ACHN (cell line): ENCODE measurements at places on chromosomes 5 and 9.
A peak's percentile ranks its signal among the peaks of the same experiment; 100 is the strongest.

- DNase-seq, result peak; percentile 78
Observed at GRCh38 chr5:149959406-149960236, 937 bp upstream of the SLC26A2 start.

DNA sequence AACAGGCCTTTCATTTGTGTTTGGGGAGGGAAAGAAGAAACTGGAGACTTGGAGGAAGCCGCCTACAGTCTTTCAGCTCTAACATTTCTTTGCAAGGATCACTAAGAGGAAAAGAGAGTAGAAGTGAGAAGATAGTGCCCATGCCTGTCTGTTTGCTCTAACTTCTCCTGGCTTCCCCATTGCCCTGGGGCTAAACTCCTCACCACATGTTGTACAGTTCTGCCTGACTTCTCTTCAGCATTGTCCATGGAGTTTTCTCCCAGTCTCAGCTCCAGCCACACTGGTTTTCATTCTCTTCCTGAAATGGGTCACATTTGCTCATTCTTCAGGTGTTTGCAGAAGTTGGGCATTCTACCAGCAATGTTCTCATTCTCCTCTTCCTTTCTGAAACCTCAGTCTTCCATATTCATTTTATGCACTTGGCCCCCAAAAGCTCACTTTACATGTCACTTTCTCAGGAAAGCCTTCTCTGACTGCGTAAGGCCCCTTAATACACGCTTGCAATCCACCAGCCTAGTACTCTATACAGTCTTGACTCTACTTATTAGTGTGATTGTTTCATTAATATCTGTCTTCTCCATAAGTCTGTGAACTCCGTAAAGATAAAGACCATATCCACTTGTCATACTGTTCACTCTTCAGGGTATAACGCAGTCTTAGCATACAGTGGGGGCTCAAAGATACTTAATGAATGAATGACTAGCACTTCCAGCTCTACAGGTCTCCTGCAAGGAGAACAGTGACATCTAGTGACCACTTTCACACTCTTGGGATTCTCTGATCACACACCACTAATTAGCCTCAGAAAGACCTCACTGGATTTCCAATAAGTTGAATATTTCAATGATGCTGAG lies 40.2 kb upstream of the TRIM32 start:
- peak; percentile 39 for DNase-seq

- no peak for DNase-seq
Observed at GRCh38 chr5:129747572-129748407, at the start of gene MINAR2. Gene MINAR2, plus strand, starts transcription at chr5:129748094. Its CDS starts 97 bp downstream, at chr5:129748191.

GRCh38 chr5:146081556-146081955 lies 23.8 kb downstream of the PLAC8L1 start:
- DNase-seq, result no peak

- DNase-seq, result no peak
Observed at GRCh38 chr9:130264414-130265350, 878 bp upstream of the HMCN2 start.

DNA sequence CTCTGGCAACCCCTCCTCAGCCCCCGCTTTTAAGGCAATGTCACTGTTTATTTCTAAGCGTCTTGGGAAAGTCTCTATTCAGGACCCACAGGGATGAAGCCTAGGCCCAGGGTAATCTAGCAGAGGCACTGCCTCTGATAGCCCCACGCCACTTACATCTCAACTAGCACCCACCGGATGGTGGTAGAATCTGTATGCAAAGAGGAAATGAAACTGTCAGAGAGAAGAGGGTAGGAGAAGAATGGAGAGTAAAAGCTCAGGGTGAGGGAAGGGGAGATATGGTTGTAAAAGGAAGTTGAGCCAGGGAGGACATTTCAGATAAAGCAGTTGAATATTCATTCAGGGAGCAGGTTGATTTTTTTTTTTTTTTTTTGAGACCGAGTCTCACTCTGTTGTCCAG lies 3.0 kb downstream of the FRRS1L start:
- DNase-seq, result no peak

- DNase-seq, result no peak
Observed at GRCh38 chr5:134111741-134112647, 2.5 kb upstream of the TCF7 start.

DNA sequence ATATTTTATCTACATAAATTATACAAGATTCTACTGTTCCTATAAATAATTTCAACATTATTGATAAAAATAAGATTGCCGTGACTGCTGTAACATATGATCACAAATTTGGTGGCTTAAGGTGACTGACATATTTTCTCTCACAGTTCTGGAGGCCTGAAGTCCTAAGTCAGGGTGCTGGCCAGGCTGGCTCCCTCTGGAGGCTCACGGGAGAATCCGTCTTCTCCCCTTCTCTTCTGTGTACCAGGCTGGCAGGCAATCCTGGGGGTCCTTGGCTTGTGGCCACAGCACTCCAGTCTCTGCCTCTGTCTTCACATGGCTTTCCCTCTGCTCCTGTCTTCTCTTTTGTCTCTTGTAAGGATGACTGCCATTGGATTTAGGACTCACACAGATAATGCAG lies 31.7 kb upstream of the IRX2 start:
- DNase-seq, result no peak

DNA sequence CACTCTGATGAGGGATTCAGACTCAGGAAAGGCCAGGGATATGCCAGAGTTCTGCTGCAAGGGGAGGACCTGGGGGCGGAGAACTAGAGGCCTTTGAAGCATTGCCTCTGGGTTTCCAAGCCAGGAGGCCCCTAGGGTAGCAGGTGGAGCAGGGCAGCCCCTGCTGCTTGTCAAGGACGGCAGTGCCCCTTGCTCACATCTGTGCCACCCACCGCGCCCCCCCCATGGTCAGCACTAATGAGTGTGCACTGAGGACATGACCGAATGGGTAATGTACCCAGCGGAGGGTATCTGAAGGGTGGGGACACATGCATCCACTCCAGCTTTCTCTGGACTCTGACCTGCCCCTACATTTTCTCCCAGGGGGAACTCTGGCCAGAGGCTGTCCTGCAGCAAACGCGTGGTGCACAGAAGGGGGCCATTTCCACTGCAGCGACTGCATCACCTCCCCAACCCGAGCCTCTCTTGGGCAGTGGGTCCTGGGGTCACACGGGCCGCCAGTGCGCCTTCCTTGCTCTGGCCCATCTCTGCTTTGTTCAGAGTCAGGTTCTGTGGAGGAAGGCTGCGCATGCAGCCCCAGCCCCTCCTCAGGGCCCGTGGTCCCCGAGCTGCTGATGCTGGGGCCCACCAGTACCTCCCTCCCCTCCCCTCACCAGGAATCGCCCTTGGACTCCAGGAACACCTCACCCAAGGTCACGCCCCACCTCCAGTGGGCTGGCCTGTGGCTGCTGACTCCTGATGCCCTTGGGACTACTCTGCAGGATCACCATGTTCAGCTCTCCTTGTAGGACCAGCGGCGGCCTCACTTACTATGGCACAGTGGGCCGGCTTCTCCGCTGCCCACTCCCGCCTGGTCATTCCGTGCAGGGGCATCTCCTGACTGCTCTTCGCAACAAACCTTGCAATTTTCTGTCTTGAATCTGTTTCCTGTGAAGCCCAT lies 31.2 kb downstream of the STC2 start:
- no peak for DNase-seq

GRCh38 chr5:103294906-103295305 lies 36.3 kb downstream of the MACIR start:
- DNase-seq, result no peak

- DNase-seq, result no peak
Observed at GRCh38 chr9:20526500-20527319, 95.6 kb downstream of the MLLT3 start.

DNA sequence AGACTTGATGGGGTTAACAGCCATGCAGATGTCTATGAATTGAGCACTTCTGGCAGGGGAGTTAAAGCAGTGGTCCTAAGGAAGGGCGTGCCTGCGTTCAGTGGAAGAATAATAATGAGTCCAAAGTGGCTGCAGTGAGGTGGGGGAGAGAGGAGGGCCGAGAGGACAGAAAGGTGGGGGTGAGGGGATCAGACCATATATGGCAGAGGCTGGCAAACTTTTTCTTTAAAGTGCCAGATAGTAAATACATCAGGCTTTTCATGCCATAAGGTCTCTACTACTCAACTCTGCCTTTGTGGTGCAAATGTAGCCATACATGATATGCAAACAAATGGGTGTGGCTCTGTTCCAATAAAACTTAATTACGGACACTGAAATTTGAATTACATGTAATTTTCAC lies 77.1 kb downstream of the STRBP start:
- DNase-seq, result no peak
